GM23248 (cell line): ENCODE measurements at places on chromosomes 1 and 21. TPM values are rescaled to one million over a fixed set of nuclear protein-coding genes. Genes with fewer than 3 reads are reported as not detected.

CASQ2 gene
- total RNA-seq = not detected in 2 replicates

DNA sequence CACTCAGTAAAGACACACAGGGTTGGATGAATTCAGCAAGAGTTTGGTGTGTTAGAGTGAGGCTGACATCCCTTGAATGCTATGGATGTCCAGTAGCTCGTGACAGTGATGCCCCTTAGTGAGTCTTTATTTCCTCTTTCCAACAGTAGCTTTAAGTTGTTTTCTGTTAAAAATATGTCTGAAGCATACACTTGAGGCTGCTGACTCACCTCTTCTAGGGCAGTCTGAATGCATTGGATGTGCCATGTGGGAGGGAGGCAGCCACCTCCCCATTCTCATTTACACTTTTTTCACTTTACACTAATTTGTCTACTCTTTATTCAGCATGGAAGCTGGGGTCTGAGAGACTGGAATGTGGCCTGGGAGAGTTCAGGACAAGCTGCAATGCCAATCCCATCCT is 17.6 kb downstream of the NOS1AP start:
- DNase-seq = peak; percentile 37
- H3K27me3 ChIP-seq = no peaks in the 10 kb centered on the region
- H3K27ac ChIP-seq = no peak overlapping the region
- no peak overlapping the region for H3K4me3 ChIP-seq
- no peaks in the 10 kb centered on the region for H3K36me3 ChIP-seq
- no peaks in the 10 kb centered on the region for H3K4me1 ChIP-seq

- H3K27ac ChIP-seq = no peak overlapping the region
- peaks cover 26% of the 10 kb centered on the region for H3K4me1 ChIP-seq
- no peak overlapping the region for H3K4me3 ChIP-seq
- DNase-seq = no peak
- H3K36me3 ChIP-seq = no peaks in the 10 kb centered on the region
These were observed 115.0 kb upstream of the COL6A1 start for GRCh38 chr21:45866551-45866950.

- H3K4me3 ChIP-seq = no peak overlapping the region
- H3K27ac ChIP-seq = no peak overlapping the region
- no peak for DNase-seq
These were observed 15.1 kb downstream of the MIIP start for GRCh38 chr1:12034381-12034801.

CLCA4 gene
- not detected in 2 replicates for total RNA-seq

CNKSR1 gene
- total RNA-seq = 0.51 TPM in 1 of 2 replicates, not detected in the other

- no peak for DNase-seq
- no peaks in the 10 kb centered on the region for H3K27me3 ChIP-seq
- H3K36me3 ChIP-seq = no peaks in the 10 kb centered on the region
- no peak overlapping the region for H3K4me3 ChIP-seq
- H3K4me1 ChIP-seq = no peaks in the 10 kb centered on the region
- H3K27ac ChIP-seq = no peak overlapping the region
These were observed 19.3 kb downstream of the FAM151A start for GRCh38 chr1:54604051-54604450.

- H3K4me1 ChIP-seq = no peaks in the 10 kb centered on the region
- H3K36me3 ChIP-seq = no peaks in the 10 kb centered on the region
- no peak within 1 kb of the TSS for H3K4me3 ChIP-seq
- peaks cover 22% of the 10 kb centered on the region for H3K27me3 ChIP-seq
- DNase-seq = no peak
- H3K27ac ChIP-seq = no peak within 1 kb of the TSS
These were observed at the start of gene SLC26A9 for GRCh38 chr1:205943245-205943644. TSS of gene SLC26A9 (minus strand) at chr1:205943456. CDS start at chr1:205935820, 7,636 bp downstream.
